ENCODE measurements at places on chromosomes 5 and 9.

GRCh38 chr5:64509828-64510227 lies 4.0 kb downstream of the RGS7BP start:
- no peak for DNase-seq

DNA sequence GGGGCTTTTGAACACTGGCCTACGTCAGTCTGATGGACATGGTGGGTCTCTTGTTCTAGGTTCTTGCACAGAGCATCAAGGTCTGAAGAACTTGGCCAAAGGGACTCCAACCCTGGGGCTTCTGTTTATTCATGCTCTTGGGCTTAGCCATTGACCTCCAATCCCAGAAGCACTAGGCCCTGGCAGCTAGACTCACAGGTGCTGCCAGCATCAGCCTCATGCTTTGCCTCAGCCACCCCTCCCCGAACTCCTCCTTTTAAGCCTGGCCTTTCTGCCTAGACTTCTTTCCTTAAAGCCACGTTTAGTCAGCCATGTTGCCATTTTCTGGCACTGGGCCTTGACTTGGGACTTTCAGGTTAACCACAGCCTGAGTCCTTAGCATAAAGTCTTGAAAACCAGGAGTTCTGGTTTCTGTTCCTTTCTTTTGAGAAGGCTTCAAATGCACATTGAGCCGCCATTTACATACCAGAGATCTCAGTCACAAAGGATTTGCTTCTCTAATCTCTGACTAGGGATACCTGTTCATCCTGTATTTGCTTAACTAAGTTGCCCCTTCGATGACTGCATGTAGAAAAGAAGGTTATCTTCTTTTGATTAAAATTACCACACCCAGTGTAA lies 54.7 kb downstream of the ANGPTL2 start:
- no peak for DNase-seq

- DNase-seq: no peak
Observed at GRCh38 chr5:170120576-170120975, 14.9 kb downstream of the FOXI1 start.

DNA sequence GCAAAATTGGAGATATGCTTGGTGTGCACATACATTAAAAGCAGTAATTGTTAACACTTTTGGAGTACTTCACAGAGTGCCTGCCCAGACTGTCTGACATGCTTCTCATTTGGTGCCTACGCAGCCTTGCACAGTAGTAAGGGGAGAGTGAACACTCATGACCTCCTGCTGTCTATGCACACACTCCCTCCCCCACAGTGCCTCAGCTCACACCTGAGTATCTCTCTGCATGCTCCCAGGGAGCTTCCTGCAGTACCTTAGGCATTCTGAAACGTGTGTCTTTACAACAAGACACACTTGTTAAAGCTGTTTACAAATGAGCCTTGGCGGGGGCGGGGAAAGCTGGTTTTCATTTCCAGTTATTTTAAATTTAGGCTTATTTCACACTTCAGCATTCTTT lies 18.0 kb downstream of the MAP3K1 start:
- DNase-seq: no peak

DNA sequence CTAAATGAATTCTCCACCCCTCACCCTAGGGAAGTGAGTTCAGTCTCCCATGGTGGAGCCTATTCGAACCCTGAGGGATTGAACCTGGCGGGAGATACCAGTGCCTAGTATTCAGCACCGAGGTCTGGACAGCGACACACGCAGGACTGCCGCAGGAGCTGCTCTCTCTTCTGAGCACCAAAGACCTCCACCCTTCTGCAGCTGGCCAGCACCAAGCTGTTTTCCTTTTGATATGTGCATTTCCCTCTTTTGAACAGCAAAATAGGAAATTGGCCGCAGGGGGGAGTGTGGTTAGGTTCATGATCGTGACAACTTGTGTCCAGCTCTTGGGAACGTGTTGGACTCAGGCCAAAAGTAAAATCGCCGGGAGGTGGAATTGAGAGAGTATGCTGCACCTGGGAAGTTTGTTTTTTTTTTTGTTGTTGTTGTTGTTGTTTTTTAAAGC lies 1.2 kb upstream of the PCSK1 start:
- DNase-seq: no peak

DNA sequence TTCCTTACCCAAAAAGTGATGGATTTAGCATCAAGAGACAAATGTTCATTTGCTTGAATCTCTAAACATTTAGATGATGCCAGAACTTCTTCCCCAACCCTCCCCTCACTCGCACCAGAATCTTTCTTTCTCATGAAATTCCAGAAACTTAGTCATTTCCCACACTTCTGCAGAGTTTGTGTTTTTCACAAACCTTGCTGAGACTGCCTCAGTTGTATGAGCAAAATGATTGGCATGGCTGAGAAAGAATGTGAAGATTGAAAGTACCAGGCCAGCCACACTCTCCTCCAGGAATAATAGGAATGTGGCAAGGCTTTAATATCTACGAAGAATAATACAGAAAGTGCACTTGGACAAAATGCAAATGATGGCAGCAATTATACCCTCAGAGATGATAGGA lies 428.3 kb upstream of the CDH6 start:
- no peak for DNase-seq

GRCh38 chr5:33479311-33479710 lies 38.5 kb downstream of the TARS1 start:
- no peak for DNase-seq

DNA sequence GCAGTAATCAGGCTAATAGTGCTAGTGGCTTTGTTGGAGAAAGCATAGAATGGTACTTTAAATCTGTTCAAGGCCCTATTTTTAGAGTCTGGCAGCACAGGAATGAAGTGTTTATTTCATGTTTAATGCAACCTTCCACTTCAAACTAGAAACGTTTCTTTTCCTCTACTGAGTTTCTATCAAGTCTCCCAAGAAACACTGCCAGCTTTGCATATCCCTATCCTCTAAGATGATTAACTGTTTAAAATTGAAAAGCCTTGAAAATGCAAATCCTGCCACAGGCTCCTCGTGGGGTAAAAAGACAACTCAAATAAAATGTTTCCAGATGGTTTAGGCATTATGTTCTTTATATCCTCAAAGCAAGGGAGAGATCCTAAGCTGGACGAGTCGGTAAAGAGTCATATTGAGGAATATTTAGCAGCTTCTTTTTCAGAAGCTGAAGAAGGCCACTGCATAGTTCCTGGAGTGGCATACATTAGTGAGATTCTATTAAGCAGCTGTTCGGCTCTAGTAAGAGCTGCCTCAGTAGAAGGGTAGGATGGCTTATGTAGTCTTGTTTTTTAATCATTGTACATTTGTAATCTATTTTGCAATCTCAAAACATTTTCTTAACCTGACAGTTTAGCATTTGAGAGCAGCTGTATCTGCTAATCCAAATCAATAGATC lies 251.2 kb downstream of the CHSY3 start:
- no peak for DNase-seq

DNA sequence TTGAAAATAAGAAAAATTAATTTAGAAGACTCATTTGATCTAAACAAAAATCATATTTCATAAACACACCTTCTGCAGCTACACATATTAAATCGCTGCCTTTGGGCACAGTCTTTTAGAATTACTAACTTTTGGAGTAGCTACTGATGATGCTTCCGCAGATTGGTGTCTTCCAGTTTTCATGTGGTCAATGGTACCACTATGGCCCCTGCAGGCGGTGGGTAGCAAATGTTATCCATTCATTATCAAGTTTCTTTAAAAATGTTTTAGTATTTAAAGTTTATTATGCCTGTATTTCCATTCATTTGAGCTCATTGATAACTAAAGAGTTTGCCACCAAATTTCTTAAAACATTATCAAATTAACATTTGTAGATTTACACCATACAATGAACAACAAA lies 122.9 kb upstream of the GRAMD2B start:
- no peak for DNase-seq

DNA sequence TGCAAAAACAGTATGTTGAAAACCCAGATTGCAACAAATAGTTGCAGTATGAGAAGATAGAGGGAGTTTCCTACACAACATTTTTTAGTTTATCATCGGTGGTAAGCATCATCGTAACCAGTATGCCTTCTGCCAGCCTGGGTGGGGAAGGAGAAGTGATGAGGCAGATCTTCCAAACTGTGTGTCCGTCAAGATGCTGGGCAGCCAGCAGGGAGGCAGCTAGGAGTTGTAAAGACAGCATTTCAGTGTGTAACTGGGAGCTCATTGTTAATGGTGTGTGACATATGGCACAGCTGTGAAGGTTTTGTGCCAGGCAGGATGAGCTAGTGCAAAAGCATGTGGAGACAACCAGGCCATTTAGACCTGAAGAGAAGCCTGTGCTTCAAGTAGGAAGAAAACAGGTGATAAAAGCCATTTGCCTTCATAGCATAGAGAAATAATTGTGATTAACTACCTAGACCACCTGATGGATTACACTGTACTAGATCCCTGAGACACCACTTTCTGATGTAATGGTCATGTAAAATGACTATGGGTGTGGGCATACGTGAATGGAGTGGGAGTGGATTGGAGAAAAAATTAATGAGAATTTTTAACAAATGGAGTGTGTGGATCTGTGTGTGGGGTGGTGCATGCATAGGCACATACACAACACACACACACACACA lies 347.0 kb upstream of the ADAMTSL1 start:
- no peak for DNase-seq

GRCh38 chr5:101686536-101687157 lies 609.4 kb downstream of the SLCO4C1 start:
- no peak for DNase-seq

DNA sequence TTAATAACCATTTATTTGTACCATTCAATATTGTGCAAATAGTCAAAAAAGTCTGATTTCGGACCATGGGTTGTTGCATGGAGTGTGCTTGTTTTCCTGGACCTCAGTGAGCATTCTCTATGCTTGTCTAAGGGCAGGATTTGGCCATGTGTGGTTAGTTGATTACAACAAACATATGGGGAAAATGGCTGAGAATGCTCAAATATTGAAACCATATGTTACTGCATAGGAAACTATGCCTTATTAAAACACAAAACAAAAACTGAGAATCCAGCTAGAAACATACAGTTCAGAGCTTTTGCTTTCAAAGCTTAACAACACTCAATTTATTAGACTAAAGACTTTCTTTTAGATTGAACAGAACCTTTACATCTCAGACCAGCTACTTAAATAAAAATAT lies 928.3 kb downstream of the NR2F1-AS1 start:
- no peak for DNase-seq

DNA sequence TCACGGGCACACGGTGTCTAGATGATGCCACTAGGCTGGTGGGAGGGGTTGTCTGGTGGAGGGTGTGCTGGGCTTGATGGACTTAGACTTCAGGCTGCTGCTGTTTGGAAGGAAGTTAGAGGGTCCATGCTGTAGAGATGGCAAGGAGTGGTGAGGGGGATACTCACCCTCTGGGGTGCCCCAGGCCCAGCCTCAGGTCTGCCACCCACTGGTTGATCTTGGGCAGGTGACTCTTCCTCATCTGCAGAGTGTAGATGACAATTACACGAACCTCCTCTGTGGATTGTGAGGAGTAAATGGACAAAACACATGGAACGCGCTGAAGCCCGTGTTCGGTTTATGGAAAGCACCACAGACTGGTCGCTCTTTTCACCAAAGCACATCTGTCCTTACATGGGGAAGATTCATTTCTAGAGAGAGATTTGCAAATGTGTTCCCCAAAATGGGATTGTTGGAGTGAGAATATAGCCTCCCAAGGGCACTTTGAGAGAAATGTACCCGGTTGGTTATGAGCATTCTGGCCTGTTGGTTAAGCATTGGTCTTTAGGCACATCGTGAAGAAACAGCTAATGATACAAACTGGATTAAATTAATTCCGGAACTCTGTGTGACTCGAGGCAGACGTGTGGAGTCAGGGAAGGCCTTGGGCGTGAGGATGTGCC lies 58.2 kb downstream of the ZNF618 start:
- no peak for DNase-seq

DNA sequence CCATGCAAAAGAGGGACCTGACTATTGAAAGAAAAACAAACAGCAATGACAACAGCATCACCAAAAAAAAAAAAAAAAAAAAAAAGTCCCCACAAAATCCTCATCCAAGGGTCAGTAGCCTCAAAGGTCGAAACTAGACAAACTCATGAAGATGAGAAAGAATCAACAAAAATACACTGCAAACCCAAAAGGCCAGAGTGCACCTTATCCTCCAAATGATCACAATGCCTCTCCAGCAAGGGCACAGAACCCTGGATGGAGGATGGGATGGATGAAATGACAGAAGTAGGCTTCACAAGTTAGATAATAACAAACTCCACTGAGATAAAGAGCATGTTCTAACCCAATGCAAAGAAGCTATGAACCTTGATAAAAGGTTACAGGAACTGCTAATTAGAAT lies 250.4 kb upstream of the GRAMD2B start:
- DNase-seq: no peak

DNA sequence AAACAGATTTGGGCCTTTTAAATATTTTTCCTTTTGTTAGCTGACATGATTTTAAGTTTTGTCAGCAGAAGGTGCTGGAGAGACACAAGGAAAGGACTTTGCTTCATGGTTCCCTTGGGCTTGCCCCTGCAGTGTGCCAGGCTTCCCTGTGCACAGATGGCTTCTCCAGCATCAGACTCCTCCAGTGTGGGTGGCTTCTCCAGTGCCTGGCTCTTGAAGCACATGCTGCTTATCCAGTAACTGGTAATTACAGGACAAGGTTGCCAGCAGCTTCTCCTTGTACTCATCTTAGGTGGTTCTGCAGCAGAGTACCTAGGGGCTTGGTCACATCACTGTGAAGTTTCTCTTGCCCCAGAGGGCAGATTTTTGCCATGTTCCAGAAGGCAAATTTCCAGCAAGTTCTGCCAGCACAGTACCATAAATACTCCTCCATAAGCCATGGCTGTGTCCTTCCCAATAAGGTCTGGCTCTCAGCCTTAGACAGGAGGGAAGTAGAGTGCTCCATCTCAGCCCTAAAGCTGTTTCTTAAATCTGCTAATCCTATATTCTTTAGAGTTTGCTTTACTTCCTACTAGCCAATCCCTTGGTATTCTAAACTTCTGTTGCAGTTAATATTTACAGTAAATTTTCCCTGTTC lies 62.4 kb downstream of the PJA2 start:
- DNase-seq: no peak

DNA sequence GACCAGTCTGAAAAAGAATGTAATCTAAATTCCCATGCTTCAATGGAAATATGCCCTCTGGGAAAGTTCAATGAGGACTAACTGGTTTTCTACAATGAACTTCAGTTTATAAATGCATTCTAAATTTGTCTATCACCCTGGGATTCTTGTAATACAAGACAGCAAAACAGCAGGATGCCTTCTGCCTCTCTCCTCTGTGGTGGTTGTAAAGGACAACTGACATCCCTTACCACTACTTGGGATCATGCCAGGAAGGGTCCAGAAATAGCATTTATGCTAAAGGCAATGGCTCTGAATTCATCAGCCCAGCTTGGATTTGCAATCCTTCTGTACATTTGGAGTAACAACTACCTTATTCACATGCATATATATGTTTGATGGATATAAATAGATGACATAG lies 97.3 kb upstream of the ADAMTS16 start:
- DNase-seq: no peak
